Fibroblast of mammary gland (primary cell): ENCODE measurements at places on chromosomes 2 and 18.

GRCh38 chr18:46575851-46576250 lies 81.2 kb downstream of the LOXHD1 start:
- no peak for DNase-seq

- DNase-seq, result no peak
Observed at GRCh38 chr2:181632733-181633401, 24.0 kb downstream of the CERKL start.

DNA sequence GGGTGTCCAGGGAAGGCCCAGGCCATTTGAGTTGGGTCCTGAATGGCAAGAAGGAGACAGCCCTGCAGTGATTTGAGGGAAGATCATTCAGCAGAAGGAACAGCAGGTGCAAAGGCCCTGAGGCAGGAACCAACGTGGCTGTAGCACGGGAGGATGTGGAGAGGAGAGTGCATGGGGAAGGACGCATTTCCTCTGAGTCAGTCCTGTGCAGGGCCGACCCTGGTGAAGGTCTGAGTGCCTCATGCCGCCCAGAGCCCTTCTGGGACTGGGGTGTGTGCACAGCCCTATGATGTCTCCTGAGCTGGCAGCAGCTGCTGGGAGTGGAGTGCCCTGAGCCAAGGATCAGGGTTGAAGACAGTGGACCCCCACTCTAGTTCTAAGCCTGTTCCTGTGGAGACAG lies 17.9 kb upstream of the ARHGEF4 start:
- DNase-seq, result no peak

- DNase-seq, result no peak
Observed at GRCh38 chr2:216289470-216289869, 82.8 kb downstream of the MARCHF4 start.

DNA sequence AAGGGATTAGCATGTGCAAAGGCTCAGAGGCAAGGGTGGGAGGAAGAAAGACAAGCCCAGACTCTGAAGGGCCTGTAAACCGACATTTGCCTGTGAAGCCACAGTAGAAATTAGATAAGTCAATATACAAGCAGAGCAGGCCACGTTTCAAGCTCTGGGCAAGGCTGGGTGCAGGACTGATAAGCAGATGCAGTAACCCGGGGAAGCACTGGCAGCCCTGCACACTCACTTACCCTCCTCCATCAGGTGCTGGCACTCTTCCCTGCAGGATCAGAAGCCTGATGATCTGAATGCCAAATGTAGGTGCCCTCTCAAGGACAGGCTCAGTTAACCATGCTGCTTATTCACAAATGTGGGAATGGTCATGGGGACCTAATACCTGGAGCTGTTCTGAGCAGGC lies 46.3 kb upstream of the RAB12 start:
- DNase-seq, result no peak

DNA sequence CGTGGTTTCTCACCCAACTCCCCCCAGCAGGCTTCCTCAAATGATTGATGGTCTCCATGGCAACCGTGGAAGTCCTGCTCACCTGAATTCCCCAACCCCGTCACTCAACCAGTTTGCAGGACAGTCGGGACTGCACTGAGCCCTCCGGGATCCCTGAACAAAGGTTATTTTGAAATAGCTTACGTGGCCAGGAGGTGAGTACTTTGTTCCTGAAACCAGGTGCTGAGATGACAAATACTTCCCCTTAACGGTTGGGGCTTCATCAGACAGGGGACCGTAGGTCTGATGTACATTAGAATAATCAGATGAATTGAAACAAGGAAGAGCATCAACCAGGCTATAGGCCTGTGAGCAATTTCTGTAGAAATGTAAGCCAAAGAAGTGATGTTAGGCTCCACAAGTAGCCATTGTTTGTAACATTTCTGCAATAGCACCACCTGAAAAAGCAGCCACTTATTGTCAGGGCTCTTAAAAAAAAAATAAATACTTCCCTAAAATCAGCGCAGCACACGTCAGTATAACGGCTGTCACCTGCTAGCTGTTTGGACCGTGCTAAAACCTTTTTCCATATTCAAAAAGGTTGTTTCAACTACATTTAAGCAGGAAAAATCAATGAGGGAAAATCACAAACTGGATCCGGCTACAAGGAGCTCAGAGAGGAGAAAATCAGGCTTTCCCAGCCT lies 206.4 kb upstream of the ID2 start:
- no peak for DNase-seq

DNA sequence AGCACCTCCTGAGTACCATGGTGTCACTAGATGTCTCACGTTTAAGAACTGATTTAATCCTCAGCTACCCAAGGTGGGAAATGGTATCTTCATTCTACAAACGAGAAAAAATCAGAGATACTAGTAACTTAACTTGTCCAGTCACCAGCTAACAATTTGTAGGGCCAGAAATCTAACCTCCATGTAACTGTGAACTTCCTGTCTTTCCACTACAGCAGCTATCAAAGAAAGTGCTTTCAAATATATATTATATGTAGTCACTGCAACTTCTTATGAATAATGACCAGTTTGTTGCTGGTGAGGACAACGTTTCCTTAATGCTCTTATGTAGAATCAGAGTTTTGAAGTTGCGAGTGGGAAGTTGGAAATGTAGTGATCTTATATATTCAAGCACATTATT lies 1.9 kb downstream of the REV1 start:
- peak; percentile 38 for DNase-seq

- no peak for DNase-seq
Observed at GRCh38 chr2:120305296-120305695, 40.6 kb upstream of the INHBB start.

- DNase-seq, result no peak
Observed at GRCh38 chr2:121555008-121555407, 24.3 kb downstream of the RNU4ATAC start.

DNA sequence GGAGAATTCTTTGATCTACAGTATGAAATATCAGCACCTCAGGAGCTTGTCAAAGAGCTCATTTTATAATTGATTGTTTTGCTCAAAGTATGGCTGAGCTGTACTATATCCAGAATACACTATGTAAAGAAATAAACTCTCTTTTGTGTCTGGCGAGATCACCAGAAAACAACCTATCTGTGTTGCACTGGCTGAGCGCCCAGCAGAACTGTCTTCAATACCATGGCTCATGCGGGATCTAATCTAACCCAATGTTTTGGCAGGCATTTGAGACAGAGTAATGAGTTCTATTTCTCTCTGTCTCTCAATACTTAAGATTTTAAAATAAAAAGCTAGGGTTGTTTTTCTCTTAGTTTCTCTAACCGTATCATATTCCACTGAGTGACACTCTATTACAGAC lies 192.4 kb downstream of the L3MBTL4 start:
- DNase-seq, result no peak

DNA sequence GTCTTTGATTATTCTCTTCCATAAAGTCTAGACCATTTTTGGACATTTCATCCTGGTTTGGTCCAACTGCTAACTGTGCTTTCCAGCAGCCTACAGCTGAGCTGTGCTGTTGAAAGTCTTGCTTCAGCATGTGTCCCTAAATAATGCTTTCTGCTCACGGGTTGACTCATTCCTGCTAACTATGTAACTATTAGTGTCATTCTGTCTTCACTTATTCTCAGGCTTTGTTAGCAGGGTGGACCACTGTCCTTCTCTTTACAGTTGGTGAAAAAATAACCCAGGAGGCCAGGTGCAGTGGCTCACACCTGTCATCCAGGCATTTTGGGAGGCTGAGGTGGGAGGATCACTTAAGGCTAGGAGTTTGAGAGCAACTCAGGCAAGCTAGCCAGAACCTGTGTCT lies 8.9 kb downstream of the ADAM23 start:
- peak; percentile 8 for DNase-seq

GRCh38 chr18:40371673-40372072 lies 1583.4 kb upstream of the PIK3C3 start:
- DNase-seq, result peak; percentile 70

GRCh38 chr2:173750353-173750801 lies 214.8 kb downstream of the SP3 start:
- peak; percentile 30 for DNase-seq

DNA sequence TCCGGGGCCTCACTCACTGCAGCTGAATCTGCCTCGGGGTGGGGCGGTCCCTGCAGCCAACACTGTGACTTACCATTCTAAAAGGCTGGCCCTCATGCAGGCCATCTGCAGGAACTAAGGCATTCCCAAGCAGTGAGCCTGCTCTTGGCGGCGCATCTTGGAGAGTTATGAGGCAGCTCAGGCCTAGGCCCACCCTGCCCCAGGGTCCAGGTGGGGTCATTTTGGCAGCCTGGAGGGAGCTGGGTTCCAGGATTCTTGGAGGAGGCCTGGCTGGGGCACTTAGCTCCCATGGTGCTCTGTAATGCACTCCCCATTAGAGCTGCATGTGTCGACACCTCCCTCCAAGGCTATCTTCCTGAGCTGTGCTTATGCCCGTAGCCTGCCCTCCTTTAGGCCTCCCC lies 14.8 kb upstream of the BIN1 start:
- peak; percentile 64 for DNase-seq

- no peak for DNase-seq
Observed at GRCh38 chr2:72427022-72427861, 279.6 kb upstream of the CYP26B1 start.
